ENCODE measurements at places on chromosomes 4 and X. TPM values are rescaled to one million over a fixed set of nuclear protein-coding genes. Genes with fewer than 3 reads are reported as not detected.

- no peaks in the 10 kb centered on the region for H3K4me1 ChIP-seq
- DNase-seq = no peak
- no peaks in the 10 kb centered on the region for H3K36me3 ChIP-seq
- H3K4me3 ChIP-seq = no peak overlapping the region
Measured at GRCh38 chrX:22090181-22090580, 58.1 kb downstream of the PHEX start.

- no peaks in the 10 kb centered on the region for H3K4me1 ChIP-seq
- H3K4me3 ChIP-seq = no peak overlapping the region
- no peaks in the 10 kb centered on the region for H3K36me3 ChIP-seq
- H3K27me3 ChIP-seq = peaks cover 9% of the 10 kb centered on the region
- DNase-seq = no peak
Measured at GRCh38 chrX:136176399-136176825, 29.1 kb downstream of the FHL1 start.

DNA sequence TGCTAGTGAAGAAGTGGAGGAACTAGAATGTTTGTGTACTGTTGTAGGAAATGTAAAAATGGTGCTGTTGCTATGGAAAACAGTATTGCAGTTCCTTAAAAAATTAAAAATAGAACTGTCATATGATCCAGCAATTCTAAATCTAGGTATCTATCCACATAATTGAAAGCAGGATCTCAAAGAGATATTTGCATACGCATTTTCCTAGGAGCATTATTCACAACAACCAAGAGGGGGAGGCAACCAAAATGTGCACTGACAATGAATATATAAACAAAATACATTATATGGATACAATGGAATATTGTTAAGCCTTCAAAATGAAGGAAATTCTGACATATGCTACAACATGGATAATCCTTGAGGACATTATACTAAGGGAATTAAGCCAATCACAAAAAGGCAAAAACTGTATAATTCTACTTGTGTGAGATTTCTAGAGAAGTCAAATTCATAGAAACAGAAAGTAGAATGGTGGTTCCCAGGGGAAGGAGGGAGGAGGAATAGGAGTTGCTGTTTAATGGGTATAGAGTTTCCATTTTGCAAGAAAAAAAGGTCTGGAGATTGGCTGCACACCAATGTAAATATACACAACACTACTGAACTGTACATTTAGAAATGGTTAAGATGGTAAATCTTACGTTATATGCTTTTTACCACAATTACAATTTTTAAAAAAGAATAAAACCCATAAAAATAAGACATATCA lies 35.6 kb upstream of the KCNE5 start:
- no peak overlapping the region for H3K4me3 ChIP-seq
- H3K27me3 ChIP-seq = no peaks in the 10 kb centered on the region
- DNase-seq = no peak
- no peak overlapping the region for H3K27ac ChIP-seq

DNA sequence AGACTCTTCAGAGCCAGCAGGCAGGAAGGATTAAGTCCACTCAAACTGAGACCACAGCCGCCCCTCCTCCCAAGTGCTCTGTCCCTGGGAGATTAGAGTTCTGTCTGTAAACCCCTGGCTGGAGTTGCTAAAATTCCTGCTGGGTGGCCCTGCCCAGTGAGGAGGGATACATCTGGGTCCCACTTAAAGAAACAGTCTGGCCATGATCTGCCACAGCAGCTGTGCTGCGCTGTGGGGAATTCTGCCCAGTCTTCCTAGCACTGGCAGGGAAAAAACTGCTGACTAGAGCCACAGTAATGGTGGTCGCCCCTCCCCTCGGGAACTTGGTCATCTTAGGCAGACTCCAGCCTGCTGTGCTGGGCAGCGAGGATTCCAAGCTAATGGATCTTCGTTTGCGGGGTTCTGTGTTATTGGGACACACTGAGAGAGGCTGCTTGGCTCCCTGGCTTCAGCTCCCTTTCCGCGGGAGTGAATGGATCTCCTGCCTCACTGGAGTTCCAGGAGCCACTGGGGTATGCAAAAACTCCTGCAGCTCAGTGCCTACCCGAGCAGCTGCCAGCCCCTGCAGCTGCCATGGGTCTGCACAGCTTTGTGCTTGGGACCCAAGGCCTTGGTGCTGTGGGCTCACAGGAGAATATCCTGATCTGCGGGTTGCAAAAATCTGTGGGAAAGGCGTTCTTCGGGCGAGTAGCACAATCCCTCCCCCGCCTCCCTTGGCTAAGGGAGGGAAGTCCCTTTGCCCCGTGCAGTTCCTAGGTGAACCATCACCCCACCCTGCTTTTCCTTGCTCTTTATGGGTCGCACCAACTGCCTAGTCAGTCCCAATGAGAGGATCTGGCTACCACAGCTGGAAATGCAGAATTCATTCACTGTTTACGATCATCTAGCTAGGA lies 15.7 kb downstream of the ZXDB start:
- no peak overlapping the region for H3K27ac ChIP-seq
- no peak overlapping the region for H3K4me3 ChIP-seq
- H3K36me3 ChIP-seq = no peaks in the 10 kb centered on the region
- DNase-seq = no peak
- no peaks in the 10 kb centered on the region for H3K27me3 ChIP-seq

DNA sequence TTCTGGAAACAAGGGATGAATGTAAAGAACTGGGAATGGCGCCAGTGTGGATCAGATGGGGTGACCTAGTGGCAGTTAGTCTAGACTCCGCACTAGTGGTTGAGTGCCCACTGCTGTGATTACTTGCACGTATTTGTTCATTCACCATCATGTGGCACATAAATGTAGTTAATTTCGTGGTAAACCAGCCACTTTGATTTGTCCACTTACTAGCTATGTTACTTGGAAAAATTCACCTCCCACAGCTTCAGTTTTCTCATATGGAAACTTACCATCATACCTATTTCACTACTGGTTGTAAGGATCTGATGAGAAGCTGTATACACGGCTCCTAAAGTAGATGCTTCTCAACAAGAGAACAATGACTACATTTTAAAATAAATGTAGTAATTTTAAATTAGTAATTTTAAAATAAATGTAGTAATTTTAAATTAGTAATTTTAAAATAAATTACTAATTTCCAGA lies 394 bp upstream of the DYNLT3 start:
- H3K27ac ChIP-seq = peak overlapping the region; percentile 22
- H3K36me3 ChIP-seq = no peaks in the 10 kb centered on the region
- no peaks in the 10 kb centered on the region for H3K4me1 ChIP-seq
- no peak for DNase-seq
- peak overlapping the region; percentile 62 for H3K4me3 ChIP-seq

DNA sequence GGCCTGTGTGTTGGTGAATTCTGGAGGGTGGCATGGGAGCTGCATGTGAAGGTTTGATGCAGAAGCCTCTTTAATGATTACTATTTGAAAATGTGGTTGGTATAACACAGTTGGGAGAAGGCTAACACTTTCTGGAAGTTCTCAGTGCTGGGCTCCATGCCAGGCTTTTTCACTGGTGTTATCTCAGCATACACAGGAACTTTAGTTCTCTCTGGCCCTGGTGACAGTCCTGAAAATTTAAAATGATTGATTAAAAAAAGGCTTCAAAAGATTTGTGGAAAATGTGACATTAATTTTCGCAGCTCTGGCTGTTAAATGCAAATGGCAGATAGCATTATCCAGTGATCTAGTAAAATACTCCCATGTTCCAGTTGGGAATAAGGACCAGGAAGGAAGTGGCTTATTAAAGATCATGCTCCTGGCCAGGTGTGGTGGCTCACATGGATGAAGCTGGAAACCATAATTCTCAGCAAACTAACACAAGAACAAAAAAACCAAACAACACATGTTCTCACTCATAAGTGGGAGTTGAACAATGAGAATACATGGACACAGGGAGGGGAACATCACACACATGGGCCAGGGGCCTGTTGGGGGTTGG lies 36.6 kb downstream of the DIPK2B start:
- no peak overlapping the region for H3K4me3 ChIP-seq
- H3K27me3 ChIP-seq = no peaks in the 10 kb centered on the region
- no peaks in the 10 kb centered on the region for H3K4me1 ChIP-seq

DNA sequence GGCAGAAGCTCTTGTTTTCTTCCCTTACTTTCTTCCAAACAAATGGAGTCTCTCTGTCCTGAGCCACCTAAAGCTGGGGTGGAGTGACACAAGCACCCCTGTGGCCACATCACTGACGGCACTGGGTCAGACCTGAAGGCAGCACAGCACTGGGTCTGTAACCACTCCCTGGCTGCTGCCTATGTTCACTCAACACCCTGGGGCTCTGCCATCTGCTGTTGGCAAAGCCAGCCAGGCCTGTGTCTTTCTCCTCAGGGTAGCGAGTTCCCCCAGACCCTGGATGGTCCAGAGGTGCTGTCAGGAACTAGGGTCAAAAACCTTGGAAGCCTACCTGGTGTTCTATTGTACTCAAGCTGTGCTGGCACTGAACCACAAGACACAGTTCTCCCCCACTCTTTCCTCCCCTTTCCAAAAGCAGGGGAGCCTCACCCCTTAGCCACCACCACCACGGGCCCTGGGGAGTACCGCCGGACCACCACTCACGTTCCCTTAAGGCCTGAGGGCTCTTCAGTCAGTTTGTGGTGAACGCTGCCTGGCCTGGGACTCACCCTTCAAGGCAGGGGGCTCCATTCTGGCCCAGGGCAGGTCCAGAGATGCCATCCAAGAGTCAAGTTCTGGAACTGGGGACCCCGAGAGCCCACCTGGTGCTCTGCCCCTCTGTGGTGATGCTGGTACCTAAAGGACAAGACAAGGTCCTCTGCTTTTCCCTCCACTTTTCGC lies 31.5 kb downstream of the TMEM271 start:
- H3K27me3 ChIP-seq = peaks cover 5% of the 10 kb centered on the region
- H3K36me3 ChIP-seq = no peaks in the 10 kb centered on the region
- no peak overlapping the region for H3K27ac ChIP-seq
- peak; percentile 39 for DNase-seq

GRCh38 chr4:60934566-60935295 lies 265.4 kb upstream of the ADGRL3 start:
- no peak for DNase-seq
- H3K27ac ChIP-seq = no peak overlapping the region
- H3K4me3 ChIP-seq = no peak overlapping the region
- no peaks in the 10 kb centered on the region for H3K27me3 ChIP-seq
- H3K36me3 ChIP-seq = no peaks in the 10 kb centered on the region
- no peaks in the 10 kb centered on the region for H3K4me1 ChIP-seq

DNA sequence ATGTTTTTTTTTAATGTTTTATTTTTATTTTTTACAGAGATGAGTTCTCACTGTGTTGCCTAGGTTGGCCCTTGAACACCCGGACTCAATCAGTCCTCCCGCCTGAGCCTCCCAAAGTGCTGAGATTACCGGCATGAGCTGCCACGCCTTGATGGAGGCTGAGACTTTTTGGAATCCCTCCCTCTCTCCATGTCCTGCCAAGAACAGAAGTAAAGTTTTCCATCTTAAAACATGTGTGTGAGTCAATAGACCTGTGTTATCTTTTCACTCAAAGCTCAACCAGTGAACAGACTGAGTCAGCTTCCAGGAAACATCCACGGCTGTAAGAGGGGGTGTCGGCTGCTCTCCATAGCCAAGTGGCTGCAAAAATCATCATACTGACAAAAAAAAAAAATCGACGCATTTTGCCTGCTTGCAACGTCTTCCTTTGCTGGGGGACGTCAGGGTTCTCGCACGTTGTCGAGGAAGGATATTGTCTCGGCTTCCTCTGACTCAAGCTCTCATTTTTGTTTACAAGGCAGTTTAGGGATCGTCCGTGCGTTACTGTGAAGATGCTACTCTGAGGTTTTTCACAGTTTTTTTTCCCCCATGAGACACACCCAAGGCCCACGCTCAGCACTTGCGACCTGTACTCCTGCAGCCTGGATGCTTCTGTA lies 10.0 kb upstream of the ASMTL start:
- H3K27ac ChIP-seq = no peak overlapping the region
- DNase-seq = no peak
- H3K4me3 ChIP-seq = no peak overlapping the region
- no peaks in the 10 kb centered on the region for H3K27me3 ChIP-seq
- no peaks in the 10 kb centered on the region for H3K4me1 ChIP-seq

- DNase-seq = peak; percentile 70
- H3K4me3 ChIP-seq = no peak overlapping the region
- peaks cover 10% of the 10 kb centered on the region for H3K4me1 ChIP-seq
- no peaks in the 10 kb centered on the region for H3K27me3 ChIP-seq
- H3K27ac ChIP-seq = no peak overlapping the region
Measured at GRCh38 chr4:37928426-37929416, 31.5 kb upstream of the PTTG2 start.

DNA sequence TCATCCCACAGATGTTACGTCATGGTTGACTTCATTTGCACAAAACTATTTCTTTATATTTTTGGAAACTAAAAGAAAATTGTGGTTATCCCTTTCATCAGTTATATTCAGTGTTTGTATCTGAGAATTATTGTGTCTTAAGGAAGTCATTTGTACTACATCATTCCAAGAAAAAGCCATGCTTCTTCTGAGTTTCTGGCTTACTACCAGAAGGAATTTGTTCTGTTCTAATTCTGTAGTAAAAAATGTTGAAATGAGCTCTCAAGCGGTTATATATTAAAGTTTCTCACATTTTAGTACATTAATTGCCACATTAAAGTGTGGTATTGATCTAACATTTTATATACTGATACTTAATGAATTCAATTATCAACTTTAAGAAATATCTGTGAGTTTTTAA lies 1844.5 kb downstream of the PCDH7 start:
- DNase-seq = no peak
- H3K36me3 ChIP-seq = no peaks in the 10 kb centered on the region
- H3K4me1 ChIP-seq = no peaks in the 10 kb centered on the region
- no peaks in the 10 kb centered on the region for H3K27me3 ChIP-seq
- no peak overlapping the region for H3K27ac ChIP-seq

DNA sequence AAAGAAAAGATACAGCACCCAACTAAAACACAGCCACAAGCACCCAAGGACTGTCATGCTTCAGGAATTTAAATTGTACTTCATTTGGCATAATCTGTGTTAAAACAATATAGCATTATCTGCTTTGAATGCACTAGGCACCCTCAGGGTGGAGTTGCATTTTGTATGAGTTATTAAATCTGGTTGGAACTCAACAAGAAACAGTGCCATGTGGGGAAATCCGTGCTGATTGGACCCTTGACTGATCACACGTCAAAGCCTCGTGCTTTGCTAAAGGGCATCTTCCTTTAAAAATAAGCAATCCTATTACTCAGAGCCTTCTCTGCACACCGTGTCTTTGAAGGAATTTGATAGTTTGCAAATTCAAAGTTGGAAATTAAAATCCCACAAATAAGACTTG lies 35.4 kb downstream of the IGFBP7 start:
- no peak for DNase-seq
- H3K4me3 ChIP-seq = no peak overlapping the region
- no peaks in the 10 kb centered on the region for H3K4me1 ChIP-seq

- no peaks in the 10 kb centered on the region for H3K27me3 ChIP-seq
- H3K4me1 ChIP-seq = peaks cover 24% of the 10 kb centered on the region
- no peak for DNase-seq
- H3K4me3 ChIP-seq = peak overlapping the region; percentile 71
Measured at GRCh38 chr4:8427761-8428287, 12.7 kb downstream of the ACOX3 start.

The CENPI gene
- 0.13 TPM for total RNA-seq

The MAP7D2 gene
- total RNA-seq = 0.49 TPM

The HERC6 gene
- 4.2 TPM for total RNA-seq
